Esophagus squamous epithelium (tissue), 5 donors: ENCODE measurements at places on chromosomes 16 and 17.

GRCh38 chr17:55420067-55420775 lies 1.4 kb downstream of the MMD start:
- DNase-seq: no peak

GRCh38 chr17:48555258-48556228 lies 10.6 kb upstream of the HOXB2 start:
- DNase-seq: no peak

GRCh38 chr16:50627419-50627818 lies 53.7 kb downstream of the SNX20 start:
- DNase-seq: no peak

GRCh38 chr17:48393283-48393682 lies 36.7 kb downstream of the SKAP1 start:
- no peak for DNase-seq

- DNase-seq: no peak
Observed at GRCh38 chr17:8470447-8471047, 34.9 kb downstream of the NDEL1 start.

DNA sequence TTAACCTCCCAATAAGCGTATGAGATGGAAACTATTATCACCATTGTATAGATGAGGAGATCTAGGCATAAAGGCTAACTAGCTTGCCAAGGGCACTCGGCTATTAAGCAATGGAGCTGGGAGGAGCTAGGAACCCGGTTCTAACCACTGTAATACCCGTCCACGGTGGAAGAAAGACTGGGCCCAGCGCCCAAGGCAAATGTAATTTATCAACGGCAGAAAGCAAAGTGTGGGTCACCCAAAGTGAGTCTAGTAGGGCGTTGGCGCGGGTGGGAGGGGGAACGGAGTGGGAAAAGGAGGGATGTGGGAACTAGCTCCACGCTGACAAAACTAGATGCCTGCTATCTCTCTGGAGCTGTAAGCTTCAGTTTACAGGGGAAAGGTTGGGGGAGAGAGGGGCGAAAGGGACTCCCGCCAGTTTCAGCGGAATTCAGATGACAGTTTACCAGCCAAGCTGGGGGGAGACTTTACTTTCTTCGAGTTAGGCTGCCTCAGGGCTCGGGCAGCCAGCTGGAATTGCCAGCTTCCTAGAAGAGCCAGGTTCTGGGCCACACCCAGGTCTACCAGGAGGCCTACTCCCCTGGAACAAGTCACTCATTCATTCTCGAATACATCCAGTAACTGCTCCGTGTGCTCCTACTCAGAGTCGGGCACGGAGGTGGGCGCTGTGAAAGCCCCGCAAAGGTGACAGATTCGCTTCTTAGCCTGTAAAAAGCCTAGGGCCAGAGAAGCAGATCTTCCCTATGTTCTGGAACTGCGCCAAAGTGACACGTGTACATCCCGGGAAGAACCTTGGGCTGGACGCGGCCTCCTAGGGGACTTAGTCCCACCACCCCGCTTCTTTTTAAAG lies 837 bp downstream of the LRRC59 start:
- no peak for DNase-seq

DNA sequence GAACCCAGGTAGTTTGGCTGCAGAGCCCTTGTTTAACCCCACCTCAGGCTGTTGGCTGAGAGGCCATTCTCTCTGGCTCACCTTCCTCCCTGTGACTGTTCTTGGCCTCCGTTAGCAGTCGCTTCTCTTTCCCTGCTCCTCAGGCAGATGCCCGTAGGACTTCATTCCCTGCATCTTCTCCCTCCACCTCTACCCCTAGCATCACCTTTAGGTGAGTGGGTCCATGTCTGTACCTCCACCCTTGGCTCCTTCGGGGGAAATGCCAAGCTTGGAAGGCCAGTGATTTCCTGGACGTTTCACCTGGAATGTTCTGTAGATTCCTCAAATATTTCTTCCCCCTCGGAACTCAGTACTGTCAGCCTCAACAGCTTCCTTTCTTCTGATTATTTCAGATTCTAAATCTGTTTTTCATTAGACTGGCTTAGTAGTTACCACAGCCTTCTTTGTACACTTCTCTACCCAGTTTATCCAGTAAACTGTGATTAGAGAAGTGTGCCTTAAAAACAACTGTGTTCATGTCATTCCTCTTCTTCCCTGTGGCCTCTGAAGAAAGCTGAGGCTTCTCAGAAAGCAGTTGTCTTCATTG lies 227.9 kb downstream of the MSI2 start:
- DNase-seq: no peak

GRCh38 chr17:78759203-78759968 lies 22.7 kb downstream of the CYTH1 start:
- no peak for DNase-seq

DNA sequence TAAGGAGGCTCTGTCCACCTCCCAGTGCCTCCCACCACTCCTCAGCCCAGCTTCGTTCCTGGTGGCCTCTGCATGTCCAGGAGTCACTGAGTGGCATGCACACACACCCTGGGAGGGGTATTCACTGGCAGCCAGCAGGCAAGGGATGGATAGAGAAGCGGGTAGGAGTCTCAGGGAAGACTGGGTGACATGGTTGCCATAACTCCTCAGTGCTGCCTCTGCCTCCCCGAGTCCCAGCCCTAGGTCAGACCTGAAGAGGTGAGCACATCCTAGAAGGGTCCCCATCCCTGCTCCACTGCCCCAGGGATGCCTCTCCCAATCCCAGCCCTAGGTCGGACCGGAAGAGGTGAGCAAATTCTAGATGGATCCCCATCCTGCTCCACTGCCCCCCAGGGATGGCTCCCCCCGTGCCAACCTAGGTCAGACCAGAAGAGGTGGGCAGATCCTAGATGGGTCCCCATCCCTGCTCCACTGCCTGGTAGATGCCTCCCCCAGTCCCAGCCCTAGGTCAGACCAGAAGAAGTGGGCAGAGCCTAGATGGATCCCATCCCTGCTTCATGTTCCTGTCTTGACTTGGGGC lies 197.0 kb downstream of the IRF8 start:
- no peak for DNase-seq

GRCh38 chr17:1412185-1413110 lies 12.4 kb upstream of the YWHAE start:
- no peak for DNase-seq

DNA sequence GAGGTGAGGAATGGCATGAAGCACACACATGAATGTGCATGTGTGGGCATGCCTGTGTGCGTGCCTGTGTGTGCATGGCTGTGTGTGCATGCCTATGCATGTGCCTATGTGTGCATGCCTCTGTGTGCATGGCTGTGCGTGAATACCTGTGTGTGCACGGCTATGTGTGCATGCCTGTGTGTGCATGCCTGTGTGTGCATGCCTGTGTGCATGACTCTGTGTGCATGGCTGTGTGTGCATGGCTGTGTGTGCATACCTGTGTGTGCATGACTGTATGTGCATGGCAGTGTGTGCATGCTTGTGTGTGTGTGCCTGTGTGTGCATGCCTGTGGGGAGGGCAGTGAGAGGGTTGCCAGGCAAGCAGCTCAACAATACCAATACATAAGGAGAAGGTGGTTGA lies 276.5 kb upstream of the ERCC4 start:
- no peak for DNase-seq

DNA sequence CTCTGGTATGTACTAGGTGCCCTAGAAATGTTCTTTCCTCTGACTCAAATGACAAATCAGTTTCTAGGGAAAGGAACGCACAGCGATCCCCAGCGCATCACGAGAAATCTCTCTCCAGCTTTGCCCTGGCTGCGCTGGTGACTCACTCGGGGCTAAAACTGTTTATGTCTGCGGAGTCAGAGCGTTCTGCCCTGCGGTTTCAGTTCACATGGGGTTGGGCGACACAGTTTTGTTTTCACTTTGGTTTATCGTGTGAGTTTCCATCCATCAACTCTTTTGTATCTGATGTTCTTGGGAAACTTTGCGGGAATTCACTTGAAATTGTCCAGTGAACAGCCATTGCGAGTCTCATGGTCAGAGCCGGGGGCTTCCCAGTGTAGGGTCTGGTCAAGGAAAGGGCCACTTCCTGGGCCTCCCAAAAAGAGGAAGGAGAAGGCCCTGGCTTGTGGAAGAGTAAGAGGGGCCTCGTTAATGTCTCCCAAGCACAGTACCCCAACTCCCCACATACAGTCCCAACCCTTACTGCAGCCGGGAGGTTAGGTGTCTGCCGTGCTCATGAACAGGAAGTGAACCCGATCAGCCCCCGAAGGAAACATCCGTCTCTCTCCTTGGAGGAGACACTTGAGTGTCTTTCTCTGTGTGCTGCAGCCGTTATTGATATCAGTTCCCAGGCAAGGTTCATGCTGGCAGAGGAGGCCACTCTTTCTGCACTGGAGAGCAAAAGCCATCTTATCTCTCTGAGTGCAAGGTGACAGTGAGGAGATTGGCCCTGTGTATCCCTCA lies 643.2 kb downstream of the WWOX start:
- DNase-seq: no peak

GRCh38 chr16:67654403-67654911 lies 5.6 kb downstream of the ACD start:
- DNase-seq: no peak

DNA sequence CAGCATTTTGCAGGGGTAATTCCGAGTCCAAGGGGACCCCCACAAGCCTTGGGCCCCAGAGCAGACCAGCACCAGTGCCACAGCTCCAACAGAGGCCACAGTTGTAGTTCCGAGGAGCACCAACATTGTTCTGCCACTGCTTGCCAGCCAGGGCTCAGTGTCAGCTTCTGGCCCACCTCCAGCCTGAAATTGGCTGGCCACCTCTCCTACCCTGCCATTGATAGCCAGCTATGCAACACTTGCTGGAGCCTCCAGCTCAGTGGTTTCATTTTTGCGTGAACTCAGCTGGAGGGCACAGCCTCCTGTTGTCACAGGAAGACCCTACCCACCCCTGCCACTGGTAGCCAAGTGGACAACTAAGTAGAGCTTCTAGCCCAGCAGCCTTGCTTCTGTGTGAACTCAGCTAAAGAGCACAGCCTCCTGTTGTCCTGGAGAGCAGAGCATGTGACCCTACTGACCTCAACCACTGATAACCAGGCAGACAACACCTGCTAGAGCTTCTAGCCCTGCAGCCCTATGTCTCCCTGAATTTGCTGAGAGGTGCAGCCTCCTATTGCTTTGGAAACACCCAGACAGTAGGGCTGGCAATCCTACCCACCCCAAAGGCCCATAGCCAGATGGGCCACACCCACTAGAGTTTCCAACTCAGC lies 24.9 kb downstream of the HYDIN start:
- no peak for DNase-seq

DNA sequence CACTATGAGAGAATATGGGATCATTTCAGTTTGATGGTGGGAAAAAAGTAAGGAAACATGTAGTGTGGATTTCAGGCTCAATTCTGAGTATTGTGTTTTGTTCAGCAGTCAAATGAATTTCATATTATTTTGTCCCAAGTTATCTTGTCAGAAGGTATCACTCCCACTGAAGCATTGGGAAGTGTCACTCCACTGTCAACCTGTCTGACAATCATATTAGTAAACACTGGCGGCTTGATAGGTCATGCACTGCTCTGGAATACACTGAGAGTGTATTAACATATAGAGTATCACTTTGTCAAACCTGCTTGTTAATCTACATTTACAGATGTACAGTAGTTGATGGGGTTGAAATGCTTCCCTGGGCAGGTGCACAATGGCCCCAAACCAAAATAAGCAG lies 203.6 kb downstream of the HS3ST3A1 start:
- no peak for DNase-seq

DNA sequence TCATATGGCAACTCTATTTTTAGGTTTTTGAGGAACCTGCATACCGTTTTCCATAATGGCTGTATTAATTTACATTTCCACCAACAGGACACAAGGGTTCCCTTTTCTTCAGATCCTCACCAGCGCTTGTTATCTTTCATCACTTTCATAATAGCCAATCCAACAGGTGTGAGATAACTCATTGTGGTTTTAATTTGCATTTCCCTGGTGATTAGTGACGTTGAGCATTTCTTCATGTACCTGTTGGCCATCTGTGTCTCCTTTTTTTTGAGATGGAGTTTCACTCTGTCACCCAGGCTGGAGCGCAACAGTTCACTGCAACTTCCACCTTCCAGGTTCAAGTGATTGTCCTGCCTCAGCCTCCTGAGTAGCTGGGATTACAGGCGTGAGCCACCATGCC lies 36.2 kb upstream of the ABCC3 start:
- DNase-seq: no peak

GRCh38 chr16:2147981-2148671 lies at the start of gene RAB26:
Gene RAB26, plus strand, starts transcription at chr16:2148625. Its CDS starts 159 bp downstream, at chr16:2148784.
- no peak for DNase-seq

- no peak for DNase-seq
Observed at GRCh38 chr16:58503863-58504688, 4.1 kb downstream of the NDRG4 start.

- no peak for DNase-seq
Observed at GRCh38 chr16:78727536-78727935, 628.1 kb downstream of the WWOX start.

DNA sequence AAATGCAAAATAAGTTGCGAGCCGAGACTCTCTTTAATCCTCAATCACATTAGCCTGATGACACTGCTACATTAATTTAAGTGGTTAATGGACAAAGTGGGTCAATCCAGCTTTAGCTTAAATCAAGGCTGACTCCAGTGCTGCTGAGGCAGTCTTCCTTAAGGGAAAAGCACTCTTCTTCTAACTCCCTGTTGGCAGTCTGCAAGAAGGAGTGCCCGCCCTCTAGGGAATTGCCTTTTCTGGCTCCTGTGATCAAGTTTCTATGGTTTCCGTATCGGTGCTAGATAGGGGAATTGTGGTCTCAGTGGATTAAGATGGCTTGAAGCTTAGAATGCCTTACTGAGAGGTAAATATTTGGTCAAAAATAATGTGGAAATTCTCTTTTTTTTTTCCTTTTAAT lies 41.0 kb downstream of the HS3ST3B1 start:
- no peak for DNase-seq

DNA sequence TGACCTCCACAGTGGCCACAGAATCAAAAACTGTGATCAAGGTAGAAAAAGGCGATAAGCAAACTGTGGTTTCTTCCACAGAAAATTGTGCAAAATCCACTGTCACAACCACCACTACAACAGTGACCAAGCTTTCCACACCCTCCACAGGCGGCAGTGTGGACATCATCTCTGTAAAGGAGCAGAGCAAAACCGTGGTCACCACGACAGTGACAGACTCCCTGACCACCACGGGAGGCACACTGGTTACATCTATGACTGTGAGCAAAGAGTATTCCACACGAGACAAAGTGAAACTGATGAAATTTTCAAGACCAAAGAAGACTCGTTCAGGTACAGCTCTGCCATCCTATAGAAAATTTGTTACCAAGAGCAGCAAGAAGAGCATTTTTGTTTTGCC lies 83.6 kb downstream of the C17orf58 start:
- no peak for DNase-seq
